Stimulated activated CD4-positive, alpha-beta T cell treated with anti-CD3 and anti-CD28 coated beads, Interleukin-2, amount 100 ng/mL, for 48 hours (primary cell): ENCODE measurements at places on chromosomes 6 and 20.

DNA sequence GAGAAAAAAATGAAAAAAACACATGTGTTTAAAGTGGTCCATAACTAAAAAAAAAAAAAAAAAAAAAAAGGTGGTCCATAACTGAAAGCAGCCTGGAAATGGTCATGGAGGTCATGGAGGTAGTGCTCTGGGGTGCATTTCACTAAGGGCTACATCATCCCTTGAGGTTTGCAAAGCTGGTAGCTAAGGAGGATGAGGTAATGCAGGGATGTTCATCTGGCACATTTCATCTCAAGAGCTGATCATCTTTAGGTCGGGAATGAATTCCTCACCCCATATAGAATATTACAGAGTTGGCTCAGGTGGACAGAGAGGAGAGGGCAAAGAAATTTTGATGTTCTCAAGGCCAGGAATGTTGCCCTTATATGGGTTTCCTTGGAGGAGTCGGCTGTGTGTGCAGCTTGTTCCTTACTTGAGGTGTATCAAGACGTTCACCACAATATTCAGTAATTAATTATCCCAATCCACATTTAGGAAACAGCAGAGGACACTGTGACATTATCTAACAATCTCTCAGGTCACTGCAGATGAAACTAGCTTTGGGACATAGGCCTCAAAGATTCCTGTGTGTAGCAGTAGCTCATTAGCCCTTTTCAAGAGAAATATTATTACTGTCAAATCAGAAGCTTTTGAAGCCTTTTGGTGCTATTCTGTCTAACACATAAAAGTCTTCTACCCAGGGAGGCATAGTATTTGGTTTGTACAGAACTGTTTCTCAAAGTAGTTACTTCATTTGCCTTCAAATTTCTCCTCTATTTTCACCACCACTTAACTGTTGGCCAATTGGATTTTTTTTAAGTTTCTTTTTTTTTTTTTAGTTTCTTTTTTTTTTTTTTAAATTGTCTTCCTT, 46.8 kb downstream of the CYP24A1 start:
- DNase-seq, result no peak

DNA sequence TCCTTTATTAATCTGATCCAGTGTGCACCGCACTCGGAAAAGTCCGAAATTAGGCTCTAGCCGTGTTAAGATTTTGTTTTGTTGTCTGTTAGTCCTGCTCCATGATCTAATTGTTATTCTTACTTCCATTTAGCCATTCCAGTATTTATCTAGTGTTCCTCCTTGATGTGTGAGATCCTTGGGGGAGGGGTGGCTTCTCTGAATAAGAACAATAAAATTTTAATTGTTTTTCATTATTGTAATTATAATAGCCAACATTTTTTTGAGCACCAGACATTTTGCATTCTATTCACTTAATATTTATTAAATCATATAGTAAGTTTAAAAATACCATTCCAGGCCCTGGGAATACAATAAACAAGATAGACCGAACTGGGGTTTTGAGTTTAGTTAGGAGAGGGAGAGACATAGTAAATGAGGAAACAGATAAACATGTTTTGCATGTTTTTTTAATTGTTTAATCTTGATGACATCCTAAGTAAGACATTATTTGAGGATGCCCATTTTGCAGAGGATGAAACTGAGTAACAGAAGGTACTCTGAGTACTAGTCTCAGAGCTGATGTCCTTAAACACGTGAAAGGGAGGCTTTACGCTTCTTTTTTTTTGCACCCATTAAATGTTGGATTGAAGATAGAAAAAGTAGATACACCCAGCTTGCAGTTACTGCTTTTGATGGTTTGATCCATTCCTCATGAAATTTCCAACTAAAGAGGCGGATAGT, 1.2 kb downstream of the CBFA2T2 start:
- DNase-seq, result no peak

GRCh38 chr6:57283106-57283505, 34.3 kb upstream of the PRIM2 start:
- no peak for DNase-seq

- DNase-seq, result no peak
These were observed 25.9 kb downstream of the SLC9A8 start for GRCh38 chr20:49838546-49838945.

DNA sequence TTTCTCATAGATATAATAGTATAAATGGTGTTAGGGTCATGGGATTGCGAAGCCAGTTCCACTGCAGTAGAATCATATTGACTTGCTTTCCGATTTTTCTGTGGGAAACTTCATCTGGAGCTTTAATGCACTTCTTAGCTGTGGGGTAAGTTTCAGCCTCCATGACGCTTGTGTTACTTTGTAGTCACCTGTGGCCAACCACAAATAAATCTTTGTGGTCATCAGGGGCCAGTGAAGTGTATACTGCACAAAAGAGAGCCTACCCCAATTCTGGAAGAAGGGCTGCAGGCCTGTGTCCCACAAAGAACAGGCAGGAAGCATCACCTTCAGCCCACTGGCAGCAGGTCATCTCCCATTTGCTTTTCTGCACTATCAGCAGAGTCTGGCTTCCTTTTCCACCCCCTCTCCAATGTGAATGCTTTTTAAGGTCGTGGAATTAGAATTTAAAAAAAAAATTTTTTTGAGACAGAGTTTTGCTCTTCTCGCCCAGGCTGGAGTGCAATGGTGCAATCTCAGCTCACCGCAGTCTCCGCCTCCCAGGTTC, 32.0 kb downstream of the MTHFD1L start:
- no peak for DNase-seq

DNA sequence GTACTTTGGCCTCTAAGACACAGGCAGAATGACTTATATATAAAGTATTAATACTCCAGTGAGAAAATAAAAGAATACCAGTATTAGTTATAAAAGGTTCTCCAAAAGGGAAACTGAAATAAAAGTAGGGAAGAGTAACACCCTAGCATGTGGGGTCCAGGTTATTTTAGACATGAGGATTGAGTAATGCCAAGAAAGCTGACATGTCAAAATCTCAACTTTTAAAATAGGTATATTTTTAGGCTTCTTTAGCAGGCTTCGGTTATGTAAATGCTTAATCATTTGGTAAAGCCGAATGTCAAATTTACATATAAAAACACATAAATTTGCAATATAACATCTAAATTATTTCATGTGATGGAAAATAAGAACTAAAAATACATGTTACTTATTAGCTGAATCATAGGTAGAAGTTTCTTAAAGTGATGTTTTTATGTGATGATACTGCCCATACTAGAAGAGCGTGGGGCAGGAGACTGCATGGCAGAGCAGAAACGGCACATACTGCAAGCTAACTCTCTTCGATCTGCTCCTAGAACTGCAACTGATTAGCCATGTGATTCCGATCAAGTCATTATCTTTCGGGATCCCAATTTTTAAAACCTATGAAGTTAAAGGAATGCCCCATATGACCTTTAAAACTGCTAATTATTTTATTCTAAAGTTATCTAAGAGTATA, 129.4 kb upstream of the DST start:
- DNase-seq, result no peak

GRCh38 chr20:17895641-17896171, 72.9 kb downstream of the SNX5 start:
- DNase-seq, result peak; percentile 56

GRCh38 chr6:167141667-167142432, 15.9 kb downstream of the GPR31 start:
- peak; percentile 48 for DNase-seq

GRCh38 chr20:40813708-40814630, 124.9 kb upstream of the MAFB start:
- DNase-seq, result no peak

- DNase-seq, result no peak
These were observed 24.1 kb downstream of the IL17A start for GRCh38 chr6:52210227-52210626.

- DNase-seq, result no peak
These were observed 67.4 kb downstream of the CNBD2 start for GRCh38 chr20:36035745-36036144.

- DNase-seq, result no peak
These were observed 112.2 kb downstream of the ASCC3 start for GRCh38 chr6:100768816-100769351.

GRCh38 chr6:2850538-2851113, 9.0 kb upstream of the SERPINB1 start:
- no peak for DNase-seq

DNA sequence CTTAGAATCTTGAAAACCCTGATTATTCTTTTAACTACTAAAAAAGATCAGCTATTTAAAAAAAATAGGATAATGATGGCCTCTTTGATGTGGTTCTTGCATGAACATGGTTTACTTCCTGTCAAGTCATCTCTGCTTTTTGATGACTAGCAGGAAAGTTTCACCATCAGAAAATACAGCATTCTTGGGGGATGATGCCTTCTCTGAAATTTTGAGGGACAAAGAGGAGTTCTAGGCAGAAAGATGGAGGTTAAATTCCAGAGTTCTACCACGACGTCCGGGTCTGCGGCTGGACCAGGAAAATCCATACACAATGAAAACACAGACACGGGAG, 130.4 kb downstream of the OLIG3 start:
- no peak for DNase-seq

DNA sequence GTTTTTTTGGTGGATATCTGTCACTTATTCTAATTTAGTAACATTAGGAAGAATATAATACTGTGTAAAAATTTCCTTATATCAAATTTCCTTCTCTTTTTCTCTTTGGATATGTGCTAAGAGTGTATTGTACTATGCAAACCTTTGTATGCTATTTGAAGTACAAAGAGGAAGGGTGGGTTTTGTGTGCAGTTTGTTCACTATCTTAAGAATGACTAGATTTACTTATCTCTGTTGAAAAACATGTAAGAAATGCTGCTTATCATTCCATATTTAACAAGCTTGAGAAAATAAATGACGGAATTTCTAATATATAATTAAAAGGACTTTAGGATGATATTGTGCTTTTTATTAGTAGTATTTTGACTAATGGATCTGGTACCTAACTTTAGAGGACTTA, 13.1 kb downstream of the CD2AP start:
- DNase-seq, result no peak
